ENCODE measurements at places on chromosomes 1 and 21.

- no peak for DNase-seq
These were observed 13.5 kb upstream of the MYOM3 start for GRCh38 chr1:24125456-24125855.

DNA sequence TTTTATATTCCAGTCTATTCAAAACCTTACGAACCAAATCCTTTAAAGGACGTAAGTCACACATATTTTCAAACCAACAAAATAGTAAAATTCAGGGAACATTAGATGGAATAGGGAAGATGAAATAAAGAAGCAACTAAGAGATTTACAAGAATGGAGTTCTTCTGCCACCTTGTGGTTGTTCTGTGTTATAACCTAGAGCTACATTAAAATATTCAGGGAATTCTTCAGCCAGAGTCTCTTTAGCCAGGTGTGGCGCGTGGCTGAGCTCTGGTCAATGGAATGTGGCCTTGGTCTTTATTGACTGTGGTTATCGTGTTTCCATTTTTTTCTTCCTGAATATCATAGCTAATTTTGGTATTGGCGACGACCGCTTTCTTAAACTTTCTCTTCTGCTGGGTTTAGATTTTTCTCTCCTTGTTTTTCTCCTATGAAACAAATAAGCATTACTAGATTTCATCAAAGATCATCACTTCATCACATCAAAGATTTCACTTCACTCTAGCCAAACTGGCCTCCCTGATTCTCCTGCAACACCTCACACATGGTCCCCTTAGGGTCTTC lies 221.3 kb downstream of the MRPL39 start:
- no peak for DNase-seq

DNA sequence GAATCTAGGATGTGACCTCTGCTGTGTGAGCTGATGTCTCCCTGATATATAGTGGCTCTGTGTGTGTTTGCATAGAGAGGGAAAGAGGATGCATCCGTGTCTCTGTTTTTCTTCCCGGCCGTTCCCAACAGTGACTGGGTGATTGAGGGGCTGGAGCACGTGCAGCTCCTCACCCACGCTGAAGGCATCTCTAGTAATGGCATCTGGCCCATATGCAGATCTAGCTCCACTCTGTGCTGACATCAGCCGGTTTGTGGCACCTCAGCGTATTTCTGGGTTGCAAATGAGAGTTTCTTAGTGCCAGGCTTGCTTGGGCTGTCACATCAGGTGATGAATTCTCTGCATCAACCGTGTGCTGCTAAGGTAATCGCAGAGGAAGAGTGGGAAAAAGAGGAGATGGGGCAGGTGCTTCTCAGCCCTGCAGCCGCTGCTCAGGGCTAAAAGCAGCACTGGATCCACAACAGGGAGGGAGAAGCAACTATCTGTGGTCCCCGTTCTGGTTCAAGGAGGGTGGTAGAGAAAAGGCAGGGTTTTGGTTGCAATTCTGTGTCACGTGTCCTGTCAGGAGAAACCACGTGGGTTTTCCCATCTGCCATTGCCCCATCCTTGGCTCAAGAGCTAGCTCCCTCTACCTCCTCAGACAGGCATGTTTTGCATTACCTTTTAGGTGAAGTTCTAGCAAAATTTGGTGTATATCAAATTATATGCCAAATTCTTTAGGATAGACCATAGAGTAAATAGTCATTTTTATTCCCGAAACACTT lies 282.9 kb downstream of the PBX1 start:
- no peak for DNase-seq

DNA sequence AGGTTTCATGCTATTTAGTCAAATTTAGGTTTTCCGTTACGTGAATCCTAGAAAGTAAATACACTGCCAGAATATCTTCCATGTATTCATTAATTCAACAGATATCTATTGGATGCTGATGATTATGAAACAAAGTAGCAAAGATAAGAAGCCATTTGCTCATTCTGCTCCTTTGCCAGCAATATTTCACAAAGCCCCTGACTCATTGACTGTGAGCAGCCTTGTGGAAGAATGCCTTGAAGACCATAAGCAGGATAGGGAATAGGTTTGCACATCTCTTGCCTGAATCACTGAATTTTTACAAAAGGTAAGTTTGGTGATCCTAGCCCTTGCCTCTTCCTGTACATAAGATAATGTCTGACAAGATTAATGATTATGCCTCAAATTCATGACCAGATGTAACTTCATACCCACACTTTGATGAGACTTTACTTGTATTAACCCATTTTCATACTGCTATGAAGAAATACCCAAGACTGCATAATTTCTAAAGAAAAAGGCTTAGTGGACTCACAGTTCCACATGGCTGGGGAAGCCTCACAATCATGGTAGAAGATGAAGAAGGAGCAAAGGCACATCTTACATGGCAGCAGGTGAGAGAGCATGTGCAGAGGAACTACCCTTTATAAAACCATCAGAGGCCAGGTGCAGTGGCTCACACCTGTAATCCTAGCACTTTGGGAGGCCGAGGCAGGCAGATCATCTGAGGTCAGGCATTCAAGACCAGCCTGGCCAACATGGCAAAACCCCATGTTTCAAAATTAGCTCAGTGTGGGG lies 1.6 kb upstream of the PIGK start:
- no peak for DNase-seq

- no peak for DNase-seq
These were observed at the start of gene OLIG2 for GRCh38 chr21:33025489-33026442. TSS of gene OLIG2 (plus strand) at chr21:33025935. CDS start at chr21:33026863, 928 bp downstream.

GRCh38 chr21:16633831-16634459 lies 878.9 kb upstream of the CXADR start:
- no peak for DNase-seq

DNA sequence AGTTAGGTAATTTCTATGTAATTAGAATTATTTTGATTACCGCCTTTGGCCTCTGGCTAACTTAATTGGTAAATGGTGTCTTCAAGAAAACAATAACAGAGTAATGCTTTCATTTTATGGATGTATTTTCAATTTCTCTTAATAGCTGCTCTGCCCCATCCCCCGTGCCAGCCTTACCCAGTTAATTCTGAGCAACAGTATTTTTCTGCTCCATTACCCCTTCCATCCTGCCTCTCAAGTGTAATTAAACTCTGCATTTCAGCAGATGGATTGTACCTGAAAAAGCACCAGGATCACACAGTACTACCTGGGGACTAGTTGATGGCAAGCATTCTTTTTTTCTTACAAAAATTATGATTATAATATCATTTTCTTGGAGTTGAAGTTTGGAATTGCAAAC lies 104.2 kb downstream of the KIAA0319L start:
- DNase-seq = no peak

- no peak for DNase-seq
These were observed 2.7 kb upstream of the F5 start for GRCh38 chr1:169588785-169589485.

DNA sequence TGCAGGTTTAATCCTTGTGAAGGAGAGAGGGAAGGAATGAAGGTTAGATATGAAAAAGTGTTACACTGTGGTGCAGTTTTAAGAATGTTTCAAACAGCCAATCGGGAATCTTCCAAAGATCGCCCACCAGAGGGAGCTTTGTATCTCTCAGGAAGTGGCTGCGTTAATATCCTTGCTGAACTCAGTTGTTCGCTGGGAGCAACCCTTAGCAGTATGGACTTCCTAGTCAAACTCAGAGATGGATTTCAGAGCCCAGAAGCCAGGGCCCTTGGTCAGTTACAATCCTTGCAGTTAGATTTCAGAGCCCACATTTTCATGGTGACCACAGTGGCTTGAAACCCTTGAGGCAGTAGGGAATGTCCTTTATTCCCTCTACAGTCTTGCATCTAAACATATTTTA lies 136.2 kb downstream of the NTNG1 start:
- no peak for DNase-seq

DNA sequence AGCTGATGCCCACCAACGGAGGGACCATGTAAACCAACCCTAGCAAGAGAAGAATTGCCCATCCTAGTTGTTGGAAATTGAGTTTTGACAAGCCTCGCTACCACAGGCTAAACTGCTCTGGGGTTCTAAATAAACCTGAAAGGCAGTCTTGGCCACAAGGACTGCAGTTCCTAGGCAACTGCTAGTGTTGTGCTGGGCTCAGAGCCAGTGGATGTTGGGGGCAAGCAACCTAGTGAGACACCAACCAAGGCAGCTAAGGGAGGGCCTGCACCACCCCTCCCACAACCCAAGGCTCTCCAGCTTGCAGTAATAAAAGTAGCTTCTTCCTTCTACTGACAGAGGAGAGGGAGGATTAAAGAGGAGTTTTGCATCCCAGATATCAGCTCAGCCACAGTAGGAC lies 102.4 kb upstream of the PKN2 start:
- DNase-seq = no peak

DNA sequence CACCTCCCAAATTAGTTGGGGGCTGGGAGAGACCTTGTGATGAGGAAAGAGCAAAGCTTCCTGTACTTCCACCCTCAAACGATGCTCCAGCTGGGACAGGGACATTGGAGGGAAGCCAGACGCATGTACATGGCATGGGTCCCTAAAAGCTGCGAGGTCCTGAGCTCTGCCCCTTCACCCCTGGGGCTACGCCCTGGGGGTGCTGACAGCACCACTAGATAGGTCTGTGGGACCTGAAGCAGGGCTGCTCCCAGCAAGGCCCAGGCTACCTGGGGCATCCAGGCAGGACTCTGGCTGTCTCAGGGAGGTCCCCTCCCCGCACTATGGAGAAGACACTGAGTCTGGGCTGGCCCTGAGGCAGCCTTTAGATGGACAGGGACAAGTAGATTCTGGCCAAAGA lies 83.4 kb downstream of the DMRTB1 start:
- DNase-seq = no peak

GRCh38 chr1:96361271-96361856 lies 360.2 kb upstream of the PTBP2 start:
- no peak for DNase-seq

- peak; percentile 62 for DNase-seq
These were observed 951 bp downstream of the GGPS1 start for GRCh38 chr1:235329139-235329902.

DNA sequence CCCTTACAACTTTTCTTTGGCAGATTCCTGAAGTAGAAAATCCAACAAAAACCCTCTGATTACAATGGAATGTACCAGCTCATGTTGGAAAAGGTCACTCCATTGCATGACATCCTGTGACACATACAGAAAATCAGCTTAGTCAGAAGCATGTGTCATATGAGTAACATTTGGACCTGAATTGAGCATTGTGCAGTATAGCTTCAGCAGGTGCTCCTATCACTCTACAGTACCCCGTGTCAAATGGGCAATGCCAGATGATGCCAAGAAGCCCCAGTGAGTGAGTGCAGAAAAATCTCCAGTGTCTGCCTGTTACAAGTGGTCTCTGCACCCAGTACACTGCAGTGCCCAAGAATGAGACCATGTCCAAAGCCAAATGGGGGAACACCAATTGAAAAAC lies 129.7 kb upstream of the RUNX1 start:
- no peak for DNase-seq

GRCh38 chr1:45011837-45012638 lies at the start of gene UROD:
TSS of gene UROD (plus strand) at chr1:45012254. CDS start at chr1:45012266, 12 bp downstream.
- DNase-seq = peak; percentile 92

- no peak for DNase-seq
These were observed 16.0 kb downstream of the ELOA start for GRCh38 chr1:23759277-23759676.

GRCh38 chr1:228276901-228277490 lies 69.2 kb downstream of the OBSCN start:
- no peak for DNase-seq

- no peak for DNase-seq
These were observed 492.2 kb upstream of the PKN2 start for GRCh38 chr1:88191917-88192316.

DNA sequence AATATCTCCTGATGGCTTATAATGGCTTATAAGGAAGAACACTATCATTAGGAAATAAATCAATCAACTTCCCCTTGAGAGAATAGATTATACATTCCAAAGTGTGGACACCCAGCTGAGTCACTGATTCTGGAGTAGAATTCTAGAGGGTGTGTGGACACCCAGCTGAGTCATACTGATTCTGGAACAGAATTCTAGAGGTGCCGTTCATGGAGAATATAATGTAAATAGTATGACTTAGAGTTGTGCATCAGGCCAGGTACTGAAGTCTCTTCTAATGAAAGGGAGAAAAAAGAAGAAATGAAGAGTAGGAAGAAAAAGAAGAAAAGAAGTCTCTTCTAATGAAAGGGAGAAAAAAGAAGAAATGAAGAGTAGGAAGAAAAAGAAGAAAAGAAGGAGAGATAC lies 2.4 kb upstream of the USP33 start:
- no peak for DNase-seq

GRCh38 chr1:236140705-236141446 lies 1.5 kb upstream of the GPR137B start:
- no peak for DNase-seq

GRCh38 chr1:243354511-243355153 lies 98.8 kb downstream of the SDCCAG8 start:
- no peak for DNase-seq

DNA sequence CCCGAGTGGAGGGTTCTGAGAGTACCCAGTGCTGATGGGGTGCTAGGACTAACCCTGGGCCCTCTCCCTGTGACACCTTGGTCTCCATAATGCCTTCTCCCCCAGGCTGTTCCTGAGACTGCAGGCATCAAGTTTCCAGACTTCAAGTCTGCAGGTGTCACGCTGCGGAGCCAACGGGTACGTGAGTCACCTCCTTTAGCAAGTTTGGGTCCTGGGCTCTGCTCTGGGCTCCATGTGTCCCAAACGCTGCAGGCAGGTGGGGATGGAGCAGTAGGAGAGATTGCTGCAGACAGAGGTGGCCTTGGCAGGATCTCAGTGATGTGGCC lies 6.0 kb downstream of the DMAP1 start:
- no peak for DNase-seq

DNA sequence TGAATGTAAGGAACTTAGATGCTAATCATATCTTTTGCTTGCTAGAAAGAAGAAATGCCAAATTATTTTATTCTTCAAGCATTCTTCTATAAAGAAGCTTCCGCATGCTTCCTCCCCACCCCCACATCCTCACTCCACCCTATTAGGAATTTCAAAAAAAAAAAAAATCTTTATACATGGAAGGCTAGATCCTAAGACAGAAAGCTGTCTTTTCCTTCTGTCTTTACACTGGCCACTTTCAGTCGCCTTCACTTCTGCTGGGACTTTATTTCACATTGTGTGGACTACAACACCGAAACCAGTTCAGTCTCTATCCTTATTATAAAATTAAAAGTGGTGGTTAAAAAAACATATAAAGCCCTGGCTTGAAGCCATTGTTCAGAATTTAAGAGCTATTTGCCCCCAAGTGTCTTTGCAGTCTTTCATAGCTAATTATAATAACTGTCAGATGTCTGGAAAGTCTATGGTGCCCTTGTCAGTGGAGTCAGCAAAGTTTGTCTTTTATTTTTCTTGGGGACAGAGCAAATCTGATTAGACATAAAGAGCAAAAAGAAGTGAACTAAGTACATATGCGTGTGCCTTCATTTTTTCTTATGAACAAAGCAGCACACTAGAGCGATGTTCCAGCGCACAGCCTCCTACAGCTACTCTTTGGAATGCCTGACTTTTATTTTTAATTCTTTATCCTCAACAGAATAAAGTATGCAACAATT lies 297.7 kb downstream of the PTPRC start:
- DNase-seq = no peak
